Sigmoid colon (tissue), 7 donors: ENCODE measurements at places on chromosomes 5 and 9.

- DNase-seq, result peak; percentile 32
Measured at GRCh38 chr5:100708645-100709171, 173.5 kb downstream of the FAM174A start.

- peak; percentile 82 for DNase-seq
Measured at GRCh38 chr5:175696139-175696854, 38.4 kb downstream of the HRH2 start.

DNA sequence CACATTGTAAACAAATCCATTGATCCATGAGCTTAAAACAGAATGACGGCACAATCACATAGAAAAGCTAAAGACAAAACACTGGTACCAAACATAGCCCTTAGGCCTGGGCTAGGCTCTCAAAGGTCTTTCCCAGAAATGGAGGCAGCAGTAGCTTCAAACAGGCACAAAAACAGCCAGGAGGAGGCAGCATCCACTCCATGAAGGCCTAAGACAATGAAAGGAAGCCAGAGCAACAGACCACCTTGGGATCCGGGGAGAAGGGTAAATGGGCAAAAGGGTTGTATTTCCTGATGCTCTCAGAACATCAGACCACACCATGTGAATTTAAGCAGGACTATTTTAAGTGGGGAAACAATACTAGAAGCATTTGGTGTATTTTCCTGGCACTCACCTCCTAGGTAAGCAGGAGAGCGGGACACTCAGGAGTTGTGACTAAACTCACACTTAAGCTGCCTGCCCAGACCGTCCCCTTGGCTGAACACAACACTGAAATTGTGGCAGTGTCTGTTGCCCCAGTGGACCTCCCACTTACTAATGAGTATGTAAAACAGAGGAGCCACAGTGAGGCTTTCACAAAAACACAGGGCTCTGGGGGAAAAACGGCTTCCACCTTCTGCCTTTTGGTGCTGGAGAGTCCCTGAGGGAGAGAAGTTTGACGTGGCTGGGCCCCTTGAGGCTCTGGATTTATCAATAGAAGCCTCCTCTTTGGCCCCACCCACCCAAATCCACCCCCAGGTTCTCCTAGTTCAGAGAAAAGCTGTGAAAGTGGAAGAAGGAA lies 11.9 kb downstream of the GNPDA1 start:
- DNase-seq, result no peak

DNA sequence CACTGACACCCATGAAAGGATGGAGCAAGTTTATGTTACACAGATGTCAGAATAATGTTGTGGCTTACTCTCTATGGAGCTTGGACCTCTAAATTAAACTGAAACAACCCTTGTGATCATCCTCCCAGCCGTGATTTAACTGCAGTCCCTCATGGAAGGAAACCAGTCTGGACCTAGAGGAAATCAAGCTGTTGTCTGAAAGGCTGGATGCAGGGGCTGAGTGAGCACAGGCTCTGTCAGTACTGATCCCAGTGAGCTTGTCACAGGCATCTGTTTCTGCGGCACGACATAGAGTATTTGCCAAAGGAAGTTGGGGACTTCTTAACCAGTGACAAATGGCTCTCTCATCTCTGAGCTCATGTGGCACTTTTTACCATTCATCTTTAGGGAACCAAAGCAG lies 282.9 kb upstream of the MAP3K1 start:
- DNase-seq, result no peak

DNA sequence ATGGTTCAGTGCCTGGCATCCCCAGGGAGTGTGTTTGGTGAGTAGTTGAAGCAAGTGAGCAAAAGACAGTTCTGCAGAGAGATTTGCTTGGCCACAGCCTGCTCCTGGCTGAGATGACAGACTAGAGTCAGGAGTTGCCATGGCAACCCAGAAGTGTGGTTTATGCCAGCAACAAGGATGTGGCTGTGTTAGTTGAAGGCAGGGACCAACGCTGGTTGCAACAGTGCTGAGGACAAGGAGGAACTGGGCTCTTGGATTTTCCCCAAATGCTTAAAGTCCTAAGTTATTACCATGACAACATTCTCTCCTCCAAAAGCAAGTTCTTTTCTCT lies 2.7 kb downstream of the NXNL2 start:
- DNase-seq, result peak; percentile 87

DNA sequence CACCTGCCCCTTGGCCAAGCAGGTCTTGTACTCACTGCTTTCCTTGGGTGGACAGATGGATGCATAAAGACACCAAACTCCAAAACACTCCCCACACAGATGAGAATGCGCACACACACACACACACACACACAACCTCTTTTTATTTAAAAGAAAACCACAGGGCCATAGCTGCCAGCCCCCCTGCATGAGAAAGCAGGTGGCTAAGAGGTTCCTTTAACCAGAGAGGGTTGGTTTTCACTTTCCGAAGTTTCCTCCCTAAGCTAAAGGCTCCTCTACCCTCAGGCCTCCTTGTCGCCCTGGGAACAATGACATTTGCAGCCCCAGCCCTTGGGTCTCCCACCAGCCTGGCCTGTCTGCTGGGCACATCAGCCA lies 11.1 kb downstream of the NR5A1 start:
- DNase-seq, result no peak

DNA sequence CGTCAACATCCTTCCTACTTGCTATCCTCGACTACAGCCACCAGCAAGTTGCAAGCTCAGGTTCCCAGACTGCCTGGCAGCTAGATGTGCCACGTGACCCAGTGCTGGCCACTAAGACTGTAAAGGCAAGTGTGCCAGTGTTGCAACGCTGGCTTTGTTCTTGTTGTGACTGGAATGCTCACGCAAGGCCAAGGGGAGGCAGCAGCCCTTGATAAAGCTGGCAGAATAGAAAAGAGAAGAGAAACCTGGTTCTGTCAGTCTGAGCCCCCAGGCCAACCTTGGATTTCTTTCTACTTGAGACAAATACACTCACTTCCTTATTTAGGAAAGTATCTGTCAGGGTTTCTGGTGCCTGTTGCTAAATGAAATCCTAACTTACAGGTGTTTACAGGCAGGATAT lies 113.0 kb downstream of the KLHL3 start:
- peak; percentile 76 for DNase-seq

- no peak for DNase-seq
Measured at GRCh38 chr5:41161271-41161670, 52.1 kb downstream of the C6 start.

- no peak for DNase-seq
Measured at GRCh38 chr9:14155237-14155636, 158.7 kb downstream of the NFIB start.

- no peak for DNase-seq
Measured at GRCh38 chr5:135127439-135128240, 93.6 kb upstream of the PITX1 start.

GRCh38 chr5:17118631-17119030 lies 98.8 kb upstream of the BASP1 start:
- peak; percentile 68 for DNase-seq

DNA sequence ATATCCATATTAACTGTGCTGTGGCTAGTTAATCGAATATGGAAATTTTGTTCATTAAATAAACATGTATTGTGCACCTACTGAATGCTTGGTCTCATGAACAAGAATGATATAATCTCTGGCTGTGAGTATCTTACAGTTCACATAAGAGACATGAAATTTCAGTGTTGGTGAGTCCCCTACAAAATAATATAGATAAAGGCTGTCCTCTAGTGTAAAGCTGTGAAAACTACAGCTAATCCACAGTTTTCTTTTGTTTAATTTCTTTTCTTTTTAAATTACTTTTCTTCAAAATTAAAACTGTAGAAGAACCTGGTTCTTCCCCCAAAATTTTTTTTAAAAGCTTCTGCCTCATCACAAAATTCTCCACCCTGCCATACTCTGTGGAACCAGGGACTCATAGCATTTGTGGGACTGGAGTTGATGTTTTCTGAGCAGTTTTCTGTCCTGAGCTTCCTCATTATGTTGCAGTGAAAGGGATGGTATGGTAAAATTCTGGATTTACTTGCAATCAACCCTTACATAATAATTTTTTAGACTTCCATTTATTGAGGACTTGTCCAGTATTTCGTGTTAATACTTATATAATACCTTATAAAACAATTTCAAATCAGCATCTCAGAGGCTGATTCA lies 135.0 kb downstream of the STK32A start:
- no peak for DNase-seq

- no peak for DNase-seq
Measured at GRCh38 chr5:56561455-56561854, 253.9 kb upstream of the MAP3K1 start.

DNA sequence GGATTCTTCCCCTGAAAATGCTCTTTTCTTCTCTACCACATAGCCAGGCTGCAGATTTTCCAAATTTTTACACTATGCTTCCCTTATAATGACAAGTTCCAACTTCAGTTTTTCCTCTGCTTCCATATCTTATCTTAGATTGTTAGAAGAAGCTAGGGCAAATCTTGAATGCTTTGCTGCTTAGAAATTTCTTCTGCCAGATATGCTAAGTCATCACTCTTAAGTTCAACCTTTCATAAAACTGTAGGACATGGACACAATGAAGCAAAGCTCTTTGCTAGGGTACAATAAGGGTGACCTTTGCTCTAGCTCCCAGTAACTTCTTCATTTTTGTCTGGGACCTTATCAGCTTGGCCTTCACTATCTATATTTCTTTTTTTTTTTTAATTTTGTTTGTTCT lies 88.7 kb downstream of the NXNL2 start:
- DNase-seq, result no peak

DNA sequence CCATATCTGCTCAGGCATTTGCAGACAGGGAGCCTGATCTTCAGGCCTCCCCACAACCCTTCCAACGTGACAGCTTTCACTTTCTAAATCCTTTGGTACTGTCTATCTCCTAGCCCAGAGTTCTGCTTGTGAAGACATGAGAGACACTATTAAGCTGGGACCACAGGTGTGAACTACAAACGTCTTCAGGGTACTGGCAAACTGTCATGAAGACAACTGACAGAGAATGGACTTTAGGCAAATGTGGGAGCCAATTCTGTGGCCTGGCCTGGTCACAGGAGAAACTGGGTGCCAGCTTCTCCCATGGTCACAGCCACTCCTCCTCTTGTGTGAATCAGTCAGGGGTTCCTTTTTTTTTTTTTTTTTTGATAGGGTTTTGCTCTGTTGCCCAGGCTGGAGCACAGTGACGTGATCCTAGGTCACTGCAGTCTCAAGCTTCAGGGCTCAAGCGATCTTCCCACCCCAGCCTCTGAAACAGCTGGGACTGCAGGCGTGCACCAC lies 10.4 kb downstream of the TRIM14 start:
- no peak for DNase-seq

DNA sequence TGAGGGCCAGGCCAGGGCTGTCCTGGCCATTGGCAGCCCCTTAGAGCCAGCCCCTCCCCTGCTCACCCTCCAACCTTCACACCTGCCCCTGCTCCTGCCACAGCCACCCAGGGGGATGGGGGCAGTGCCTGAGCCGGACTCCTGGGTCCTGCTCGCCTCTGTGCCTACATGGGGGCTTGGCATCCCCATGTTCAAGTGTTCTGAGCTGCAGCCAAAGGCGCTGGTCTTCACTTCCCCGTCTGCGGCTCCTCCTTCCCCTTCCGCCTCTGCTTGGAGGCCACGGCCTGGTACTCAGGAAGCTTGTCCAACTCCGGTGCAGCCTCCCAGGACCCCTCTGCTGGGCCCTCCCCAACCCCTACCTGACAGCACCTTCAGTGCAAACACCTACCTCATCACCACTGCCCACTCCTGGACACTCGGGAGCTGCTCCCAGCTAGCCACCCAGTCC lies 2.3 kb upstream of the DNLZ start:
- DNase-seq, result no peak

GRCh38 chr9:138052635-138053320 lies 175.2 kb downstream of the CACNA1B start:
- DNase-seq, result peak; percentile 38

- DNase-seq, result no peak
Measured at GRCh38 chr5:54829102-54829501, 156.3 kb downstream of the ESM1 start.

- no peak for DNase-seq
Measured at GRCh38 chr9:91790917-91791316, 159.1 kb downstream of the ROR2 start.

DNA sequence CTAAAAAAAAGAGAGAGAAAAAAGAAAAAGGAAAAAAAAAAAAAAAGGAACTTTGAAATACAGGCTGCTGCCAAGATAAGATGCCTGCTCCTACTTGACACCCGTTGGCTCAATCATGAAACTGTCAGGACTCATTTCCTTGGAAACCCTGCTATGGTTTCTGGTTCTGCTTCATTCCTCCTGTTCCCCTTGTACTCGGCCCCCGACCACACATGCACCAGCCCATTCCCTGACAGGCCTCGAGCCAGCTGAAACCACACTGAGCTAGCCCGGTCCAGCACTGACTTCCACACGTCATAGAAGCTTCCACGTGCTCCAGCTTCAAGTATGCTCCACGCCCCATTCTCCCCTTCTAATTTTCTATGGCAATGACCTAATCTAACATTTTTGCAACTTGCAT lies 93.2 kb downstream of the MYO10 start:
- DNase-seq, result no peak

GRCh38 chr9:123383512-123384170 lies 27.6 kb downstream of the CRB2 start:
- DNase-seq, result no peak

GRCh38 chr5:107544967-107545366 lies 125.8 kb downstream of the EFNA5 start:
- DNase-seq, result no peak

DNA sequence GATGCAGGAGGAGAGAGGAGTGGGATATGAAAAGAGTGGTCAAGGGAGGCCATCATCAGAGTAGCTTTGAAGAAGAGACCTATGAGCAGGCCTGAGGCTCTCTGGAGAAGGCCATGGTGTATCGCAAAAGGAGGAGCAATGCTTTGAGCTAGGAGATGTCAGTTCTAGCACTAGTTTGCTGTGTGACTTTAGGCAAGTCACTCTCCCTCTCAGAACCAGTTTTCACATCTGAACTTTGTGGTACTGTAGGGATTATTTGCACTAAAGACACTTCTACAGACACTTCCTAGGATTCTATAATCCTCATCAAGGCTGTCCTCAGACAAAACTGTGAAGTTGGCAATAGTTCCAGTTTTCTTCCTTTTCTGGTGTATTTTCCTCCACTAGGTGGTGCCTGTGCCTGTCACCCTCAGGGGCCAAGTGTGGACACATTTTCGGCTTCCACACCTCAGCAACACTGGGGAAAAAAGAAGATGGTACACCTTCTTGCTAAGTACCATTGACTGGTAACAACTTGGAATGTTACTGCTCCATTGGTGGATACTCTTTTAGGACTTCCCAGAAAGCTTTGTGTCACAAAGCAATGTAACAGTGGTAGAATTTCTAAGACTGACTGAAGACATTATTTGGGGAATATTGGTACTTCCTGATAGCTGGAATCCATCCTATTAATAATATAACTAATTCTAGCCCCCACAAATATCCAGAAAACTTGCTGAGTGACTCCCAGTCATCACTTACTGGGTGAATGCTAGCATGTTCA lies 9.9 kb downstream of the PAPPA start:
- DNase-seq, result no peak

- DNase-seq, result no peak
Measured at GRCh38 chr5:53006911-53007890, 18.0 kb downstream of the ITGA2 start.
